NB4 (cell line): ENCODE measurements at places on chromosomes 5 and 9.

DNA sequence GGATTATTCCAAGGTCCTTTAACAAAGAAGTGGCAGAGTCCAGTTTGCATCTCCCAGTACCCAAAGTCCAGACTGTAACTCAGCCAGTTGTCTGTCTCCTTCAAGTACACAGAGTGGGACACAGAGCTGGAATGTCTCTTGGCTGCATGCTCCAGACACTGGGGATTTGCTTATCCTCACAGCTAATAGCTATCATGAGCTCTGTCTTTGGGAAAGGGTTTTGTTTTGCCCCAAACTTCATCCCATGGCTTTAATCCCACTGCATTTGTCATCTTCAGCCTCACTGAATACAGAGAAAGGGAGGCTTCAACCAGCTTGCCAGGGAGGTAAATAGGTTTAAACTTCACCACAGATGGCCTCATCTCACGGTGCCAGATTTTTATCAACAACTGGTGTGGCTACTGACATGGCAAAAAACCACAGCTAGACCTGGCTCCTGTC lies 412.2 kb upstream of the SLC24A2 start:
- DNase-seq: no peak

GRCh38 chr9:101995231-101995630 lies 256.8 kb upstream of the GRIN3A start:
- no peak for DNase-seq

DNA sequence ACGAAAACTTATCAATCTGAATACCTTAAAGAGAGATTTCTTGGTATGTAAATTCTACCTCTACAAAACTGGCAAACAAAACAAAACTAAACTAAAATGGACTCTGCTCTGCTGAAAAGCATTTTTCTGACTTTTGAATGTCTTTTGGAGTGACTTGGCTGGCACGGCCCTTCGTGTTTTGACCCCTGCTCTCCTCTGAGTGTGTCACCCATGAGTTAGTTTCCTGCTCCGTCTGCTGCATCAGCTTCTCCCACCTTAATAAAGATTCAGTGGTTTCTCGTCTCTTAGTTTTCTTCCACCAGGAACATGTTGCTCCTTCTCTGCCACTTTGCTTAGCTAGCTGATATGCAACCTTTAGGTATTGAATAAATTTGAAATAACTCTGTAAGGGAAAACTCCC lies 1084.0 kb upstream of the CDH18 start:
- no peak for DNase-seq

GRCh38 chr5:156378159-156378558 lies 51.2 kb downstream of the SGCD start:
- DNase-seq: no peak

DNA sequence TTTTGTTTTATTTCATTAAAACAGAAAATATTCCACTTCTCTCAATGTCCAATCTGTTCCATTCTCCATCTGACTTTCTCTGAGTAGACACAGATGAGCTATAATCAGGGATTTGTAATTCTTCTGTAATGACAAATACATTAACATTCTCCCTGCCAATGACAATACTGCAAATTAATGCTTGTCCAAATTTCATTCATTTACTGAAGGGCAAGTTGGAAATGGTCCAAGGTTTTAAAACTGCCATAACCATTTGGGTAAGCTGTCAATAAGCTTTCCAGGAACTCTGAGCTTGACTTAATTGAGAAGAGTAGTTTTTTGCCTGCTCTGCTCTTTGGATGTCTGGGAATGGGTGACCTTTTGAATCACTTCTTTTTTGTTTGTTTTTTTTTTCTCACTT lies 253.5 kb downstream of the DMRTA1 start:
- no peak for DNase-seq

GRCh38 chr5:171494452-171495121 lies 75.1 kb downstream of the FGF18 start:
- DNase-seq: peak; percentile 37

GRCh38 chr9:98614941-98615340 lies 93.8 kb downstream of the GABBR2 start:
- DNase-seq: no peak

- DNase-seq: peak; percentile 91
These were observed 57.3 kb downstream of the PTPN3 start for GRCh38 chr9:109440797-109441287.

DNA sequence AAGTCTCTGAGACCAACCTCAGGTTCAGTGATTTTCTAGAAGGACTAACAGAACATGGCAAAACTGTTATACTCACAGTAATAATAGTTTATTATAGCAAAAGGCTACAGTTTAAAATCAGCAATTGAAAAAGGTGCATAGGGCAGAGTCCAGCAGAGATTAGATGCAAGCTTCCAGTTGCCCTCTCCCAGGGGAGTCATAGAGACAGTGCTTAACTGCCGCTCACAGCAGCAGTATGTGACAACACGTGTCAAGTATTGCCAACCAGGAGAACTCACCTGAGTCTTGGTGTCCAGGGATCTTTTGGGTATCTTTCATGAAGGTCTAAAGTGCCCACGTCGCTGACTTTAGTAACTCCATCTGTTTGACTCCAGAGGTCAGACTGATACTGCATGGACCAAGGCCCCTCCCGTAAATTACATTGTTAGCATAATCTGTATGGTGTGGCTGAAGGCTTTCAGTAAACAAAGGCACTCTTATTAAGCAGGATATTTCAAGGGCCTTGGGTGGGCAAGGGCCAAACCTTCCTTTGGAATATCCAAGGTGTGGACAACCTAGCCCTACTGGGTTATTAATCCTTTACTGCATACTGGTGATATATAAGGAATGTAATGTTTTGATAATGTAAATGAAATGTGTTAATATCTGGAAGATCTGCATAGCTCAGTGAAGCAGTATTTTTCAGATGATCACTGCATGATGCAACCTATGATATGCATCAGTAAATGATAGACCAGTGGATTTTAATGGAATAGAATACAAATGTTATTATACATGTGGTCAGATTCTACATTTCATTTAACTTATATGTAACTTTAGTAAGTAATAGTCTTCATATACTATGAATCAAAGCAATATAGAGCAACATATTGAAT lies 44.0 kb downstream of the RASA1 start:
- no peak for DNase-seq

- DNase-seq: no peak
These were observed 4.7 kb downstream of the SEMA4D start for GRCh38 chr9:89493181-89493580.

- DNase-seq: no peak
These were observed 405.2 kb downstream of the SEMA5A start for GRCh38 chr5:9140711-9141110.

GRCh38 chr5:126066836-126067235 lies 356.4 kb upstream of the GRAMD2B start:
- DNase-seq: peak; percentile 70

- no peak for DNase-seq
These were observed 181.6 kb upstream of the DMRTA1 start for GRCh38 chr9:22265038-22265437.

GRCh38 chr9:18748251-18748701 lies 274.3 kb downstream of the ADAMTSL1 start:
- no peak for DNase-seq

- no peak for DNase-seq
These were observed 60.5 kb downstream of the TNFSF8 start for GRCh38 chr9:114869845-114870244.

- no peak for DNase-seq
These were observed 63.1 kb downstream of the CHD1 start for GRCh38 chr5:98865690-98866089.

GRCh38 chr9:18269561-18269960 lies 204.4 kb upstream of the ADAMTSL1 start:
- DNase-seq: no peak

DNA sequence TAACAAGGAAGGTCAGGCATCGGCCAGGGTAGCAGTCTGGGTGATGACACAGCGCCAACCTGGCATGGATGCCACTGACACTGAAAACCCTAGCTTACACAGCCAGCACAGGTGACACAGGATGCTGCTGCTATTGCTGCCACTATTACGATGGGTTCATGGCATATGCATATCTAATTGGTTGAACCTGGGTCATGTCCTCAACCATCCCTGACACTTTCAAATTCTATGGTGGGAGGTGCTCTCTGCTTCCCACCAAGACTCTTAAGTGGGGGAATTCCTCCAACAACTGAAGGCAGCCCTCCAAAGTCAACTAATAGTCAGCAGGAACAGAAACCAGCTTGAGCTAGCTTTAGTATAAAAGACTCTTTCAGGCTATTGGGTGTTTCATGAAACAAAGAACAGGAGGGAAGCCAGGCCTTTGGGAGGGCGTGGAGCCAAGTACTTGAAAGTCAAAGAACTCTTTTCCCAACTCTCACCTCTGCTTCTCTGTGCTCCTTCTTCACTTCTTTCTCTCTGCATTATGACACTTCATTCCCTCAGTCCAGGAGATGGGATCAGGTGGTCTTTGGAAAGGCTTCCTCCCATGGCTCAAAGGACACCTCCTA lies 21.3 kb downstream of the PTTG1 start:
- DNase-seq: no peak

DNA sequence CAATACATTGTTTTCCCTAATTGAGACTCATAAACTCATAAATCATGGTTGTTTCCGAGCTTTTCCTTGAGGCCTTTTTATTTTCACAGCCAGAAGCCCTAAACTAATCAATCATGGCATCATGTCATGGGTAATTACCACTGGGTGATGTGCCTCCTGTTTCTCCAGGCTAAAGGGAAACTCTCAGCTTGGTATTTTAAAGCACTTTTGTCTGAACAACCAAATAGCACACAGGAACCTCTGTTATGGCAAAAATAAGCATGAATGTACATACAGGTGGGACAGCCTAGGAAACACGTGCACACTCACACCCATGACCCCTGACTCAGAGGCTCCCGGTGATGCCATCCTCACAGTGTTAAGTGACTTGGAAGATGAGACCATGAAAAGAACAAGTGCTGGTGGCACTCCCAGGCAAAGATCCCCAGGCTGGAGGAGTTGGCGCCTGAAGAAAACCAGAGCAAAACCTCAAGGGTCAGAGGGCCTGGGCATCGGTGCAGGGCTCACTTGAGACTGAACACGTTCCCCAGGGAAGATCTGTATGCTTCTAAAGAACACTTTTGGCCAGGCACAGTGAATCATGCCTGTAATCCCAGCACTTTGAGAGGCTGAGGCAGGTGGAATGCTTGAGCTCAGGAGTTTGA lies 154.3 kb downstream of the ROR2 start:
- peak; percentile 25 for DNase-seq

GRCh38 chr9:10387282-10387681 lies 225.5 kb downstream of the PTPRD start:
- DNase-seq: no peak

GRCh38 chr5:143056792-143057579 lies 286.8 kb downstream of the ARHGAP26 start:
- DNase-seq: no peak

- DNase-seq: no peak
These were observed 14.2 kb downstream of the LPCAT1 start for GRCh38 chr5:1509346-1510085.

DNA sequence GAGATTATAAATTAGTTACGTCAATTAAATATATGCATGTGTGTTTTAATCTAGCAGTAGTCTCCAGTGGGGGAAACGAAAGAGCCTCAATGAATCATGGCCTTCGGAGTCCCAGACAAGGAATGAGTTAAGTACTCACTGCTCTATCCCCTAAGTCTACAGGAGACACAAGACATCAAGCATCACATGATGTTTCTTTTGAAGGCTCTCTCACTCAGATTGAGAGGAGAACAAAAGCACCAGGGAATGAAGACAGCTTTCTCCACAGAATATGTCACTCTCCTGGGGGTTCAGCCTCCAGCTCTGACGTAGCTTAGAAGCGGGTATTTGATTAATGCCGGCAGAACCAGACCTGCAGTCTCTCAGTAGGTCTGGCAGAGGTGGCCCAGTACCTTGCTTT lies 381.4 kb downstream of the ACTL7B start:
- DNase-seq: no peak

DNA sequence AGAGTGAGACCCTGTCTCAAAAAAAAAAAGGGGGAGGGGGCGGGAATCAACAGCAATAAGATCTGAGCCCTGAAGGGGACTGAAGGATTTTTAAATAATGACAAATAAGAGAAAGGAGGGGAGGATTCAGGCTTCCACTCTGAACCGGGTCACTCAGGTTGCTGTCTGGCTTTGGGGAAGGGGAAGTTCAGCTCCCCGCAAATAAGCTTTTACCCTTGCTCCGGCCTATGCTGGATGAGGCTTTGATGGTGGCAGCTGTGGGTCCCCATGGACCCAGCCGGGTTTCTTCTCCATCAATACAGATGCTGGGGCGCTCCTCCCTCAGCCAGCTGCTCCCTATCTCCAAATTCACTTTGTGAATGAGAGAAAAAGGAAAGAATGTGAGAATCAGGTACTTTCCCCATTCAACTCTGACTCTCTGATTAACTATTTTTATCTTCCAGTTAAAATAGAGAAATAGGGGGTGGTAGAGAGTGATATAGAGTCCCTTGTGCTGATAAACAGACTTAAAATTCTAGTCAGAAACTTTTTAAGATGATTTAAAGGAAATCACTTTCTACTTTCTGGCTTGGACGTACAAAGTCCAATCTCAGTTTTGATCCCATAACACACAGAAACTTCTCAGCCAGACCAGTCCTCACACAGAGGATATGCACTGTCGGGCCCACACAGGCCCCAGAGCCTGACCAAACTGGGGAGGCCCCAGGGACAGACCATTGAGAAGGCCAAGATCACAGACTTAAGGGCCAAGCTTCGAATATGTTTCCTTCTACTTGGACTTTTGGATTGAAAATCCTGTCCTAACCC lies 39.6 kb downstream of the C5orf15 start:
- no peak for DNase-seq

DNA sequence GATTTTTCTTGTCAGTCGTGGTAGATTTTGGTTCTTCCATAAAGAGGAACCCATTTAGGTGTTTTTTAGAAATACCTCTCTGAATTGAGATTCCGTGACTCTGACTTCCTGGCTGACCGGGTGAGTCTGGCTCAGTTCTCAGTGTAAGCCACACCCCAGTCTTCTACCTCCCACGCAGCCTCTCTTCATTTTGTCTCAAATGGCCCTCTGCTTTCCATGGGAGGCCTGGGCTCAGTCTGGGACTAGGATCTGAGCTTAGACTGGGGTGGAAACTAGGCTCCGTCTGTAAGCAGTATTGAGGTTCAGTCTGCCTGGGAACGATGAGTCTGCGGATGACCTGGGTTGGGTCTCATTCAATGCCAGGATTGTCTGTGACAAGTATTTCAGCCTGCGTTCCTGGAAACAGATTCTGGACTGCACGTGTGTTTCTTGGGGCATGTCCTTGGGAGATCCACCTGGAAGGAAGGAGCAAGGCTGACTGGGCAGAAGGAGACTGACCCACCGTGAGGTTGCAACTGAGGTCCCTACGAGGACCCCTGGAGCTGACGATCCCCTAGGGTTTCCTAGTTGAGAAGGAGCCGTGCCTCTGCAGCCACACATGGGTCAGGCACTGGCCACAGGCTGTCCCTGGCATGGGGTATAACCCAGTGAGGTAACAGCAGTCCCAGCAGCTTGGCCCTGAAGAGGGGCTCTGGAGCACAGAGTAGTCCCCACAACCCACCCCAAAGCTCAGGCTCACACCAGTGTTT lies 12.4 kb upstream of the CRB2 start:
- peak; percentile 37 for DNase-seq

- no peak for DNase-seq
These were observed 43.4 kb upstream of the HAPLN1 start for GRCh38 chr5:83764101-83764500.

- DNase-seq: peak; percentile 65
These were observed 802 bp downstream of the CCDC107 start for GRCh38 chr9:35658968-35659220.

- no peak for DNase-seq
These were observed 7.0 kb upstream of the SUB1 start for GRCh38 chr5:32578363-32578762.

GRCh38 chr5:73793911-73794310 lies 167.9 kb downstream of the ARHGEF28 start:
- DNase-seq: no peak
